Dorsolateral prefrontal cortex (tissue), 122 donors: ENCODE measurements at places on chromosomes 4 and X. TPM values are rescaled to one million over a fixed set of nuclear protein-coding genes. Genes with fewer than 3 reads are reported as not detected.

DNA sequence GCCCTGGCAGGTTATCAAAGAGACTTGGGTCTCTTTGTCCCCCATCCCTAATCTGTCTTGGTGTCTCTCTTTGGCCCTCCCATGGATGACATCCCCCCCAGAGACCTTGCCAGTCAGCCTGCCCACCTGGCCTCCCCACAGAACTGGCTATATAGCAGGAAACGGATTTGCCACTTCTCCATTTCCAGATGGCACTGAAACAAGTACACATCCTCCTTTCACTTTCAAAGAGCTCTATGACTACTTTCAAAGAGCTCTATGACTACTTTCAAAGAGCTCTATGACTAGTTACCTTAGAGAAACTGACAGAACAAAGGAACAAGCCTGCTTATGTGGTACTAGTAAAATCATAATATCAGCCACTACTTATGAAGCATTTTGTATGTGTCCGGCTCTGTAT is 175.3 kb downstream of the MAML3 start:
- no peak for DNase-seq

Gene MAP9
- 60.6 TPM for total RNA-seq

DNA sequence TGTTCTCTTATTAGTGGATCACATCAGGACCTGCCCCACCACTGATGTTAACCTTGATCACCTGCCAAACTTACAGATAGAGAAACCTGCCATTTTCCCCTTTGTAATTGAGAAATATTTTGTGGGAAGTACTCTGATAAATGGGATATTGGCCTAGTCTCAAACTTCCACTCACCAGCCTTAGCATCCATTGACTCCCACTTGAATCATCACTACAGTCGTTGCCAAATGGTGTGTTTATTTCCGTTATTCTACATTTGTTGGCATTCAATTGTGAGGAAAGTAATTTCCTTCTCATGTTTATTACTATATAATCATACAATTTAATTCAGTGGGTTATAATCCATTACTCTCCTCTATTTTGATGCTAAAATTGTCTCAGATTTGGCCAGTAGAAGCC is 156.4 kb upstream of the CXCL13 start:
- no peak for DNase-seq

GRCh38 chrX:136344320-136344719 is 43.6 kb downstream of the ADGRG4 start:
- DNase-seq: no peak

DNA sequence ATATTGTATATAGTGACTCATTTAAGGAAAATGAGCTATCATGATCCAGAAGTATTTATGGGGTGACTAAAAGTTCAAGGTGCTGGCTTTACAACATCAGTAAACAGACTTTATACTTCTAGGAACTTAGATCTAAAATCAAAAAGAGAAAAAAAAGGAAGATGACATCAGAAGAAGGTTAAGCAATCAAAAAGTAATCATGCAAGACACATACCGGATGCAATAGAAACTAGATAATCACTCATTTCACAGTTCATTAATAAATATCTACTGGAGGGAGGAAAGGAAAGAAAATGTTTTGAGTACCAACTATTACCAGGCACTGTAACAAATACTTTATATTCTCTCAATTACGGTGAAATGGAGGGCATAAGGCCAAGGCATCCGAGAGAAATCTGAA is 276.4 kb downstream of the SPRY1 start:
- no peak for DNase-seq

Gene RBMXL3
- not detected for total RNA-seq

Gene CXCL6
- total RNA-seq: not detected

DNA sequence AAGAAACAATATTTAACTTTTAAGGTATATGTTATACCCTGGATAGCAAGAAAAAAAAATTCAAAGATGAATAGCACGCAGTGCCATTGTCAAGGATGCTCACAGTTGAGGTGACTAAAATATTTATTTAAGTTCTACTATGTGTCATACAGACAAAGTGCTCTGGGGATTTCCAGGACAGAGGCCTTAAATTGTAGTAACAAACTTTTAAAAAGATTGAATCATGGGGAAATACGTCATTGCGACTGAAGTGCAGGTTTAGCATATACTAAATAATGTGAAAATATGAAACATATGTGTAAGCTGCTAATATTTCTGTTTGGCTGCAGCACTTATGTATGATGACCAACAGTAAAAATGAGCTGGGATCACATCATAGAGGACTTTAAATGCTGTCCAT is 748.0 kb upstream of the PCDH7 start:
- DNase-seq: no peak

DNA sequence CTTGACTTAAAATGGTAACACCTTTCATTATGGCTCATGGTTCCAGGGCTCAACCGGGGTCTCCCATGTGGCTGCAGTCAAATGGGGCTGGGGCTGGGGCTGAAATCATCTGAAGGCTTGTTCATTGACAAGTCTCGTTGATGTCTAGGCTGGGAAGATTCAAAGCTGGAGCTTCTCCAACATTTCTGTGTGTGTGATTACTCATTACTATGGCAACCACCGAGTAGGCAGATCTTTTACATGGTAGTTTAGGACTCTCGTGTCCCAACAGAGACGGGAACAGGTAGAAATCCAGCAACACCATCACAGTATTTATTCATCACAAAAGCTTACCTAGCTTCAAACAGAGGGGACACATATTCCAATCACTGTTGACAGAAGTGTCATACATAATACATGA is 7.8 kb downstream of the YTHDC1 start:
- DNase-seq: no peak

DNA sequence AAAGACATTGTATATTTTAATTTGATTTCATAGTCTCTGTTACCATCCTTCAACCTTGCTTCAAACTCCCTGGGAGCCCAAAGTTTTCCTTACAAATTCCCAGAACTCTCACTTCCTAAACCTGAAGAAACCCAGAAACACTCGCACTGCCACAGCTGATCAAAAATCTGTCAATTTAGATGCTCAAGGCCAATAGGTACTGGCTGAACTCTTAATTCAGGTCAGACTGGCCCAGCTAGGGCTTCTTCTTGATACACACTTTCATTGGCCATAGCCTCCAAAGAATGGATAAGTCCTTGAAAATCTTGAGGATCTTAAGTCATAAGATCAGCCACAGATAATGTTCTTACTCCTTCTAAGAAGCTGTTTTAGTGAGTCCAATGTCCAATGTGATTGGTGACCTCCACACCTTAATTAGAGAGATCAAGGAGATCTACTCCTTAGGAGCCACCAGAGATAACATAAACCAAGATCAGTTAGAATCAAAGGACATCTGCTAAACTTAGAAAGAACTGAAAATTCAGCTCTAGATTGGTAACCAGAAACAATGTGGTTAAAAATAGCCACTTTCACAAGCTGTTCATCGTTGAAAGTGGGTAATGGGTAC is 51.5 kb downstream of the ACSL4 start:
- DNase-seq: no peak

Gene LEF1
- total RNA-seq: 6.7 TPM

GRCh38 chrX:63327788-63328187 is 23.3 kb downstream of the SPIN4 start:
- DNase-seq: no peak

DNA sequence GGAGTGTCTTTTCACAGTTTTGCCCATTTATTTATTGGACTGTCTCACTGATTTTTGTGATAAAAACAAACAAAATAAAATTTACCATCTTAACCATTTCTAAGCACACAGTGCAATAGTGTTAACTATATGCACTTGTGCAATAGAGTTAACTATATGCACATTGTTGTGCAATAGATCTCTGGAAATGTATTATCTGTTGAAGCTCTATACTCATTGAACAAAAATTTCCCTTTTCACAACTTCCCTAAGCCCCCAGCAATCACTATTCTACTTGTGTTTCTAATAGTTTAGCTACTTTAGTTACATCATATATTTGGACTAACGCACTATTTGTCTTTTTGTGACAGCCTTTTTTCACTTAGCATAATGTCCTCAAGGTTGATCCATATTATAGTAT is 59.7 kb upstream of the BEX4 start:
- DNase-seq: no peak

Gene GTPBP6
- total RNA-seq: 45.1 TPM
